ENCODE measurements at places on chromosomes 6 and 20.

GRCh38 chr6:30163090-30163917, at the start of gene TRIM15:
Gene TRIM15, plus strand, starts transcription at chr6:30163546. Its CDS starts 139 bp downstream, at chr6:30163685.
- H3K4me1 ChIP-seq, result no peaks in the 10 kb centered on the region
- H3K4me3 ChIP-seq, result no peak within 1 kb of the TSS
- no peak for DNase-seq
- no peak within 1 kb of the TSS for H3K27ac ChIP-seq
- peaks cover 21% of the 10 kb centered on the region for H3K27me3 ChIP-seq

DNA sequence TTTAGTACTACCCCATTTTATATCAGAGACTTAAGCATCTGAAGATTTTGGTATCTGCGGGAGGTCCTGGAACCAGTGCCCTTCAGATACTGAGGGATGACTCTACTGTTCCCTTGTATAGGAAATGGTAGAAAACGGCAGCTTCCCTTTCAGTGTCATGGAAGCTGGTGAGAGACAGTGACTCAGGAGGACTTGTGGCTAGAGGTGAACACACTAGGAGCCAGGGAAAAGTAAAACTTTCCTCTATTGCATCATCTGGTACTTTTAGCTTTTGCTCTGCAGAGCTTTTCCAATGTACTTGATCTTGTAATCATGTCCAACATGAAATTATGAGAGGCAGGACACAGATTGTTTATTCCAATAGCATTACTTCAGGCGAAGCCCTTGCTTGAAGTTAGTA, 45.0 kb downstream of the RNF144B start:
- H3K4me1 ChIP-seq, result no peaks in the 10 kb centered on the region
- no peaks in the 10 kb centered on the region for H3K27me3 ChIP-seq
- H3K4me3 ChIP-seq, result no peak overlapping the region
- H3K36me3 ChIP-seq, result no peaks in the 10 kb centered on the region

DNA sequence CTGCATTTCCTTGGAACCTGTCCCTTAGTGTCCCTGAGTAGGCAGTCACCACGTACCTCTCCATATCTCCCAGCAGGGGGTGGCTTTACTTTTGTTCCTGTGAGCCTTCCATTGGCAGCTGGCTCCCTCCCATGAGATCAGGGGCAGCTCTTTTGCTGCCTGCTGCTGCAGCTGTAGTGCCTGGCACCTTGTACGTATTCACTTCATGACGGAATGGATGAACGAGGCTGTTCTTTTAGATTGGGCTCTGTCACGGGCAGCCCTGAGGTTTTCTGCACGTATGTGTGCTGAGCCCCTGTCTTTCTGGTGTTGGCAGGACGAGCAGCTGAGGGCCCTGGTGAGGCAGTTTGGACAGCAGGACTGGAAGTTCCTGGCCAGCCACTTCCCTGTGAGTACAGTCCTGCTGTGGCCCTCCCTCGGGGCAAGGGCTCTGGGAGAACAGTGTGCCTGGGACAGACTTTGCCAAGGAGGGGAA, 14.6 kb downstream of the MYBL2 start:
- H3K27ac ChIP-seq, result no peak overlapping the region
- no peak overlapping the region for H3K4me3 ChIP-seq
- H3K27me3 ChIP-seq, result no peaks in the 10 kb centered on the region
- H3K4me1 ChIP-seq, result no peaks in the 10 kb centered on the region

GRCh38 chr20:36238760-36239159, 2.5 kb downstream of the AAR2 start:
- no peak overlapping the region for H3K27ac ChIP-seq
- peaks cover 45% of the 10 kb centered on the region for H3K36me3 ChIP-seq
- H3K4me1 ChIP-seq, result peaks cover 19% of the 10 kb centered on the region
- H3K4me3 ChIP-seq, result no peak overlapping the region

DNA sequence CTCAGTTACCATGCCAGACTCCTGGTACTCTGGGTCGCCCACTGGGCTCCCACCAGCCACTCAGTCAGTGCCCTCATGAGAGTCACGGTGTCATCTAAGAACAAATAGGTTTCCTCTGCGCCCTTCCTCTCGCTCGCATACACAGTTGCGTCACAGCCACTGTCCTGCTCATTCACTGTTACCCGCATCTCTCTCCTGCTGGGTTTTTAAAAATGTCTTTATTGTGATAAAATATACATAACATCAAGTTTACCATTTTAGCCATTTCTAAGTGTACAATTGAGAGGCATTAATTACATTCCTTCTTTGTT, 4.0 kb downstream of the TEAD3 start:
- H3K36me3 ChIP-seq, result no peaks in the 10 kb centered on the region
- H3K27me3 ChIP-seq, result no peaks in the 10 kb centered on the region
- H3K4me1 ChIP-seq, result peaks cover 81% of the 10 kb centered on the region
- no peak for DNase-seq
- H3K27ac ChIP-seq, result no peak overlapping the region

- no peak overlapping the region for H3K4me3 ChIP-seq
- H3K27me3 ChIP-seq, result no peaks in the 10 kb centered on the region
- peaks cover 45% of the 10 kb centered on the region for H3K36me3 ChIP-seq
- no peak for DNase-seq
These were observed 124.8 kb downstream of the HIVEP1 start for GRCh38 chr6:12136905-12137304.

DNA sequence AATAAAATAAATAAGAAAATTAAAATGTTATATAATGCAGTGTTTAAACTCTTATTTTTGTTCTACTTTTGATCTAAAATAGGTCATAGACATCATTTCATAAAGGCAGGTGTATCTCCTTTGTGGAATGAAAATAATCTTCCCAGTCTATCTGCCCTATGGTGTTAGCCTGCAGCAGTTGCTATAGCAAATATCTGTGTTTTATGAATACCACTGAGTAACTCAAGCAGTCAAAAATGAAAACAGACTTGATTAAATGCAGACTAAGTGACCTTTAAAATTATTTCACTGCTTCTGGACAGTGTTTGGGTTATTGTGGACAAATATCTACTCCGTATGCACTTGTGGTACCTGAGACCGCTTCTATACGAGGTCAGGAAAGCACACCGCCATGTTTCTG, 11.8 kb downstream of the HTR1B start:
- no peaks in the 10 kb centered on the region for H3K4me1 ChIP-seq
- no peaks in the 10 kb centered on the region for H3K36me3 ChIP-seq
- no peak for DNase-seq
- H3K27me3 ChIP-seq, result no peaks in the 10 kb centered on the region

DNA sequence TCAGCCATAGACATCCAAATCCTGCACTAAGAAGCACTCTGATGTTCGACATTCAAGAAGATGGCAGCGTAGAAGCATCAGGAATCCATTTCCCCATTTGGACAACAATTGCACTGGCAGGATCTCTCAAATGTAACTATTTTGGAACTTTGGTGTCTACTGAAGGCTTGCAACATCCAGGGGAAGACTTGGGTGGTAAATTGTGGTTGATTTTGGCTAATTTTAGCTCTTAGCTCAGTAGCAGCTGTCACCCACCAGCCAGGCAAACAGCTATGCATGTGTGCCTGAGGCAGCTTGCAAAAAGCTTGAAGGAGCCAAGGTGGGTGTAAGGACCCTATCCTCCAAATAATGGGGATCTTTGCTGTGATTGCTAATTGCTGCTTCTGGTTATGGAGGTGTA, 35.1 kb upstream of the PPP1R3G start:
- no peak overlapping the region for H3K27ac ChIP-seq
- no peaks in the 10 kb centered on the region for H3K27me3 ChIP-seq
- H3K4me1 ChIP-seq, result no peaks in the 10 kb centered on the region
- H3K4me3 ChIP-seq, result no peak overlapping the region
- H3K36me3 ChIP-seq, result no peaks in the 10 kb centered on the region

DNA sequence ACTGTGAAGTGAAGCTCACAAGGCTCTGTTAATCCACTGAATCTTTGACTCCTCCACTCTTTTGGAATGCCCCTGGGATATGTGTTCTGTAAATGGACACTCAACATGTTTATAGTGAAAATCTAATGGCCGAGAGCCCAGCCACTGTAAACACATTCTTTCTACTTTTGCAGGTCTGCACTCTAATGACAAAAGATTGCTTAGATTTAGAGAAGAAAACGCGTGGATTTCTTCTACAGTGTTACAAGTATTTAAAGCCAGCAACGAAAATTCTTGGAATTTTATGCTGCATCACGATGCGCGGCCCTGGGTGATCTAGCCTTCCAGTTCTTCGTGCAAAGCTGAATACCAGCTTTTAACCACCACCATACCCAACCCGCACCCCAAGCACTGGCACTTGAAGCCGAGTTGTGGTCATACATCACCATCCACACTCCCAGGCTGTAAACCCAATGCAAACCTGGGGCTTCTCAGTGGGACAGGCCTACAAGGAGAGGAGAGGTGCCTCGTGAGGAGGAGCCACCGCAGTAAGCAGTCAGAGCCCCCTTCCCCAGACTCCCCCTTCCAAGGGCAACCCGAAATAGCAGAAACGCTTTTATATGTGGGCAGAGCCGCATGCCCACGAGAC, 3.7 kb upstream of the FOXO3 start:
- peak overlapping the region; percentile 99 for H3K27ac ChIP-seq
- no peak for DNase-seq
- peak overlapping the region; percentile 92 for H3K4me3 ChIP-seq
- peaks cover 7% of the 10 kb centered on the region for H3K36me3 ChIP-seq

- no peak overlapping the region for H3K4me3 ChIP-seq
- peaks cover 60% of the 10 kb centered on the region for H3K27me3 ChIP-seq
- H3K36me3 ChIP-seq, result no peaks in the 10 kb centered on the region
- H3K4me1 ChIP-seq, result no peaks in the 10 kb centered on the region
These were observed 40.0 kb downstream of the CPXM1 start for GRCh38 chr20:2760297-2760951.

GRCh38 chr20:8714206-8714605, 354.7 kb upstream of the PLCB4 start:
- no peak overlapping the region for H3K27ac ChIP-seq
- H3K4me1 ChIP-seq, result no peaks in the 10 kb centered on the region
- DNase-seq, result no peak
- H3K27me3 ChIP-seq, result no peaks in the 10 kb centered on the region

GRCh38 chr6:11389977-11390376, 147.6 kb upstream of the TMEM170B start:
- no peaks in the 10 kb centered on the region for H3K36me3 ChIP-seq
- no peaks in the 10 kb centered on the region for H3K27me3 ChIP-seq
- DNase-seq, result no peak
- no peak overlapping the region for H3K4me3 ChIP-seq
- H3K27ac ChIP-seq, result no peak overlapping the region
- peaks cover 4% of the 10 kb centered on the region for H3K4me1 ChIP-seq

DNA sequence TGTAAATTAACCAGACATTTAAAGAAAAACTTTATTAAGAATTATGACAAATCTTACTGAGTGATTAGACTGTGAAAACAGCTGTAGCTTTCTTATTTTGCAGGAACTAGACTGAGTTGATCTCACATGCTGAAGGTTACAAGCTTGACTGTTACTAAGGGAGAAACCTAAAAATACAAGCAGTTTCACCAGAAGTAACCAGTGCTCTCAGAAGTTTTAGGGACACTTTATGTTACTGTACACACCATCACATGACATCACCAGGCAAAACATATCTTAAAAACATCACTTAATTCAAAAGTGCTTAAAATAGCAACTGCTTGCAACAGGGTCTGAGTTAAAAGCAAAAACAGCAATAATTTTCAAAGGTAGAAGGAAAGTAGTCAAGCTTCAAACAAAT, 5.4 kb downstream of the FBXO30 start:
- no peak overlapping the region for H3K4me3 ChIP-seq
- no peaks in the 10 kb centered on the region for H3K36me3 ChIP-seq
- H3K27ac ChIP-seq, result no peak overlapping the region
- H3K4me1 ChIP-seq, result peaks cover 9% of the 10 kb centered on the region

- no peak overlapping the region for H3K27ac ChIP-seq
- H3K27me3 ChIP-seq, result no peaks in the 10 kb centered on the region
- no peak for DNase-seq
- H3K36me3 ChIP-seq, result peaks cover 32% of the 10 kb centered on the region
These were observed 16.4 kb downstream of the RNF217 start for GRCh38 chr6:124978451-124979293.

DNA sequence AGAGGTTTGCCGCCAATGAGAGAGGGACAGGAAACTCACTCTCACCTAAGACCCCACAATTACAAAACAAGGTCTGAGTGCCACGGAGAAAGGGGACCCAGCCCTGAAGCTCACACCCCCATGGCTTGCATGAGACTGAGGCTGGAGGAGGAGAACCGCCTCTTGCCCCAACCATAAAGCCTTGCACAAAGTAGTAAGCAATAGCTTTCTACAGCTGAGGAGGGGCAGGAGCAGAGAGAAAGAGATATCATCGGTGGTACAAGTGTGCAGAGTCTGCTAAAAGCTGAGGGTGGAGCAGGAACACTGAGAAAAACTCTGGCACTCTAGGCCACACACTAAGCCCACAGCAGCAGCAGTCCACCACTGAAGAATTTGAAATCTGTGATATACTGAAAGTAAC, 37.7 kb downstream of the OSTM1 start:
- no peak overlapping the region for H3K4me3 ChIP-seq
- no peak for DNase-seq
- no peak overlapping the region for H3K27ac ChIP-seq

- H3K27me3 ChIP-seq, result no peaks in the 10 kb centered on the region
- no peak for DNase-seq
- no peaks in the 10 kb centered on the region for H3K36me3 ChIP-seq
These were observed 18.9 kb upstream of the PMEPA1 start for GRCh38 chr20:57728762-57729161.

DNA sequence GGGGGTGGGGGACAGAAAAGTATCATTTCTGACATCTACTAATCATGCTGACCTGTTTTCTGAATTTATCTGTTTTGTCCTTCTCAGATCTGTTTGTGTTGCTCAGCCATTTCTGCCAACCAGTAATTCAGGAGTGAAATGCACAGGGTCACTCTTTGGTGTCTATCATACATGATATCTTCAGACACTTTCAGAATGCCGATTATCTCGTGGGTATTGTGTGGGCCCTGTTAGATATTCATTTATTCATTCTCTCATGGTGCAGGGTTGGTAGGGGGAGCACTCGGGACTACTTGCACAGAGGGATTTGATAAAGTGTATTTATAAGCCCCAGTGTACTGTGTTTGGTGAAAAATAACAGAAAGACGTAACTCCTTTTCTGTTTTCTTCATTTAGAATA, 101.2 kb upstream of the CITED2 start:
- H3K36me3 ChIP-seq, result no peaks in the 10 kb centered on the region
- peak overlapping the region; percentile 81 for H3K27ac ChIP-seq
- no peak overlapping the region for H3K4me3 ChIP-seq
- DNase-seq, result no peak
- H3K27me3 ChIP-seq, result no peaks in the 10 kb centered on the region
